ENCODE measurements at places on chromosomes 4 and X.

GRCh38 chrX:24093746-24094145 lies 39.0 kb downstream of the EIF2S3 start:
- DNase-seq: no peak

- no peak for DNase-seq
Observed at GRCh38 chrX:24513416-24513815, 48.3 kb downstream of the PDK3 start.

DNA sequence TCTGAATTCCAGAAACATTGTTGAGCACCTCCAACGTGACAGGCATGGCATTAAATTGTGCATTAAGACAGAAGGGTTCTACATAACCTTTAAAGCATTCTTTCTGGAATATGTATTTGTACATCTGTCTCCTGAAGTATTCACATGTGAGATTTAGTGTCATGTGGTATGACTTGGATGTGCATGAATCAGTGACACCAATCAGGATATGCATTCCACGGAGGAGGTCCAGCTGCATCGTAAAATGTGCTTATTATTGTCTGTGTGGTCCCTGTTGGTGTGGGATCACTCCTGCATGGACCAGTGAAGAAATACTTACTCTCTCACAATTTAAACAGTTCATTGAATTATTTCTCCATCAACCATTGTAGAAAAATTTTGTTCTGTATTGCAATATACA lies 149.0 kb downstream of the MID1 start:
- DNase-seq: no peak

- no peak for DNase-seq
Observed at GRCh38 chr4:1659104-1660043, 24.7 kb downstream of the FAM53A start.

DNA sequence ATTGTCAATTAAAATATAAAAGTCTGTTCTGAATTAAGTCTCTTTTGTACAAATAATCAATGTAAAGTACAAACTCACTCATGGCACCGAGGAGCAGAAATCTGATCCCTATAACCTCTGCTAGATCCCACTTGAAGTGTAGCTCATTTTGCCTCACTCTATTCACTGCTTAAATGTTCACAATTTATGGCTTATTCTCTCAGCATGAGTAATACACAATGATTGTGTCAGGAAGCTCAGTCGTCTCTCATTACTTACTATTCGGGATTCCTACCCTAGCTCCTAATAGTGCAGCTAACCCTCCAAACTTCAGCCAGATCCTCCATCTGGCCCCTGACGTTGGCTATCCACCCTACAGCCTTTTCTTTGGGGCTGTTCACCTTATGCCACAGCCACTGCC lies 4.7 kb upstream of the AMMECR1 start:
- DNase-seq: no peak

GRCh38 chr4:140793291-140793690 lies 37.1 kb upstream of the TBC1D9 start:
- no peak for DNase-seq

- DNase-seq: no peak
Observed at GRCh38 chr4:148067301-148067916, 335.5 kb downstream of the ARHGAP10 start.

- DNase-seq: no peak
Observed at GRCh38 chr4:40577588-40578253, 51.9 kb downstream of the RBM47 start.

- DNase-seq: no peak
Observed at GRCh38 chr4:166277853-166278252, 404.8 kb downstream of the TLL1 start.

DNA sequence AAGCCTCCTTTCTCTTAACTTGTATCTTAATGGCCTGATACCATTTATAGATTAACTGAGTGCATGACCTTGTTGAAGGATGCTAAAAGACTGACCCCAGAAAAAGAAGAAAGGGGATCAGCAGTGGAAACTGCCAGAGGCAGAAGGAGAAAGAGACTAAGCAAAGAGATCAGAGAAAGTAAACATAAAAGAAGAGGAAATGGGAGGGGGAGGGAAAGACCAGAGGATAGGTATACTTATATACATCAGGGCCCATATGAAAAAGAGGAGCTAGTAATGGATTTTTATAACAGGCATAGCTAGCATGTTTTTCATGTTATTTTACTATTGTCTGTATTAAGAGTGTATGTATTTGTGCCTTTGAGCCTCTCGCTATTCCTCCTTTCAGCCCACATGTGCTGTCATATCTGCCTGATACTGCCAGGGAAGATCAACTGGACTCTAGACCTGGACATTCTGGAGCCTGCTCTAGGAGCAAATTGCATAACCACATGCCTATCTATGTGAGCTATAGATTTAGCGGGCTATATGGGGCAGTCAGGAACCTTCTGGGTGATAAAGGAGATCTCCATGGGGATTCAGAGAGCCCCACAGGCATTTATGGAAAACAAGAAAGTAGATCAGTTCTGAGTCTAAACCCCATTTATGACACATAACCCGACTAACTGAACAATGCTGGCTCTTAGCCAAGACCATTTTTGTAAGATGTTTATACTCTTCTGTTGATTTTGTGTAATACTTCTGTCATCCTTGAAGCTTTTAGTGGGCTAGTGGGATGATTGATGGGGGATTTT lies 13.4 kb upstream of the SNX12 start:
- no peak for DNase-seq

GRCh38 chr4:147509386-147509785 lies 28.5 kb downstream of the EDNRA start:
- DNase-seq: no peak

- no peak for DNase-seq
Observed at GRCh38 chr4:105050896-105051295, 95.8 kb upstream of the TET2 start.

GRCh38 chr4:54144661-54145171 lies 44.8 kb downstream of the GSX2 start:
- no peak for DNase-seq

DNA sequence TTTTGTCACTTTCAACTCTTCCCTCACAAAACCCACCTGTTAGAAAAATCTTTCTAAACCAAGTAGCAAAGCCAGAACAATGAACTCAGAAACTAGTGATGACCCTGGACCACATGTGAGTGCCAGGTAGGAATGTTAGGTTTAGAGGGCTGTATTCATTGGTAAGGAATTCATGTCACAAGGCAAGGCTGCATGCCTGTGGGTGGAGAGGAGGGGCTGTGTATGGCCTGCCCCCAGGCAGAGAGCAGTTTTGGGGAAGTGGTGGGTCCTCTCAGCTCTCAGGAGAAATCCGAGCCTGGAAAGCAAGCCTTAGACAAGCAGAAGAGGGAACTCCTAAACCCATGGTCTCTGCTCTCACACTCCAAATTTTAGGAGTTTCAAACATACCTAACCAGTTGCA lies 2.4 kb downstream of the RNF175 start:
- no peak for DNase-seq

DNA sequence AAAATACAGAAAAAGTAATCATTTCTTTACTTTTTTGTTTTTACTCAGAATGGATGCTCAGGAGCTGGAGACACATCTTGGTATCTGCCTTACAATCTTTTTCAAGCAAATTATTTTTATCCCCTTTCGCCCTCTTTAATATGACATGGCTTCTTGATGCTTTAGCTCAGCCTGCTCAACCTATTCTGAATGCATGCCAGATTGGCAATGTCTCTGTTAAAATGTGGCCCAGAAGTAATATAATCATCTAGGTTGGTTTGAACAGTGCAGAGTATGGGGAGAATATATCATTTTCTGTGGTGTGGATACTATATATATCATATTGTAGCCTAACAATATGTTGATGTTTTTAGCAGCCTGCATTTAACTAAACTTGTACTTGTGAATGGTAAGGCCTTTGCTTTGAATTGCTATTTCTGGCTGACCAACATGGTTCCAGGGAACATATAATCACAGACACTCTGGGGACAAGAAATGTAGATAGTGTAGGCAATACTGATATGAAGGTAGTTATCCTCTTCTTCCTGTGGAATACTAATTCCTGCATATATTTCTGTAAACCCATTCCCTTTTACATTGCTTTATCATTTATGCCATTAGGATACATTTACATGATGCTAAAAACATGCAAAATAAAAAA lies 282.7 kb downstream of the PPP3CA start:
- DNase-seq: no peak

- DNase-seq: no peak
Observed at GRCh38 chrX:40462795-40463194, 118.0 kb upstream of the ATP6AP2 start.

- DNase-seq: no peak
Observed at GRCh38 chr4:83266689-83267088, 17.9 kb downstream of the COQ2 start.

GRCh38 chr4:97582890-97583289 lies 560.4 kb downstream of the STPG2 start:
- DNase-seq: no peak

DNA sequence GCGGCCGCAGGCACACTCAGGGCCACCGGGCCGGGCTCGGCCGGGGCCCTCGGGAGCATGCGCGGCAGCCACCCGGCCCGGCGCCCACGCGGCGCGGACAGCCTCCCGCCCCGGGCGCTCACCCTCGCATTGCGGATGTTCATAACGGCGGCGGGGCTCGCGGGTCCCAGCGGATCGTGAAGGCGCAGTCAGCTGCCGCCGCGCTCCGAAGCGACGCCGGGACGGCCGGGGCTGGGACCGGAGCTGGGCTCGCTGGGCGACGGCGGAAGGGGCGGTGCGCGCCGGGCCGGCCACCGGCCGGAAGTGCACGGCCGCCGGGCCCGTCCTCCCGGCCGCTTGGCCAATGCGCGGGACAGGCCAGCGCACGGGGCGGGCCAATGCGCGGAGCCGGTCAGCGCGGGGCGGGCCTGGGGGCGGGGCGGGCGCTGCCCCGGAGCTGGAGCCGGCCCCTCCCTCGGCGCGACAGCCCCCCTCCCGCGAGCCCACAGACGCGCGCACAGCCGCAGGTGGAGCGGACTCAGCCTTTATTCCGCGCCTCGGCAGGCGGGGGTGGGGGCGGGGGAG lies at the start of gene NAA10:
Gene NAA10, minus strand, starts transcription at position 276 of the 564 bp plus-strand sequence. Its CDS starts 133 bp downstream, at position 143.
- DNase-seq: no peak

Data from activated naive CD8-positive, alpha-beta T cell treated with anti-CD3 and anti-CD28 coated beads, Interleukin-2, amount 50 U/mL, for 16 hours (primary cell).